G401 (cell line): ENCODE measurements at places on chromosomes 11 and 22.

DNA sequence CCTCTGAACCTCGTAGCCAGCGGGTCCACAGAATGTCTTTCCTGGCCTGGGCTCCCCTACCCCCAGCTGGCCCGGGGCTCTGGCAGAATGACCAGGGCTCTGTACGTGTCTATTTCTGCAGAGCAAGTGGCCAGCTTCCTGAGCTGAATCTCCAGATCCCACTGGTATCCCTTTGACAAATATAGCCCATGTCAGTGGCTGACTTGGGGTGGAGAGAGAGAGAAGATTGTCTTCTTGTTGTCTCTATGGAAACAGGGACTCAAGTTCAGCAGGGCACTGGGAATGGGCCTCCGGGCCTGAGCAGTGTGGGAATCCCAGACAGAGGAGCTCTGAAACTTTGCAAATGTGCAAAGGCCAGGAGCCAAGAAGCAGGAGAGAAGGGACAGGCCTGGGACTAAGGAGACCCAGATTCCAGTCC, 33.9 kb downstream of the ANO1 start:
- DNase-seq = no peak

DNA sequence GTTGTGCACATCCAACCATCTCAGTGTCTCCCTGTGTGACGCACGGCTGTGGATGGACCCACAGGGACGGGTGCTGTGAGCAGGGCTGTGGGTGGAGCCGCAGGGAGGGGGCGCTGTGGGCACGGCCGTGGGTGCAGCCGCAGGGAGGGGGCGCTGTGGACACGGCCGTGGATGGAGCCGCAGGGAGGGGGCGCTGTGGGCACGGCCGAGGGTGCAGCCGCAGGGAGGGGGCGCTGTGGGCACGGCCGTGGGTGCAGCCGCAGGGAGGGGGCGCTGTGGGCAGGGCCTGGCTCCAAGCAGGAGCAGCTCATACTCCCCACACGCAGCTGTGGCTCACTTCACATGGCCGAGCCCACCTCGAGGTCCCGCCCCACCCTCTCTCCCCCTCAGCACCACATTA, 6.0 kb upstream of the MAPK11 start:
- DNase-seq = peak; percentile 76

GRCh38 chr11:126871792-126872191, 128.8 kb downstream of the KIRREL3 start:
- DNase-seq = no peak

DNA sequence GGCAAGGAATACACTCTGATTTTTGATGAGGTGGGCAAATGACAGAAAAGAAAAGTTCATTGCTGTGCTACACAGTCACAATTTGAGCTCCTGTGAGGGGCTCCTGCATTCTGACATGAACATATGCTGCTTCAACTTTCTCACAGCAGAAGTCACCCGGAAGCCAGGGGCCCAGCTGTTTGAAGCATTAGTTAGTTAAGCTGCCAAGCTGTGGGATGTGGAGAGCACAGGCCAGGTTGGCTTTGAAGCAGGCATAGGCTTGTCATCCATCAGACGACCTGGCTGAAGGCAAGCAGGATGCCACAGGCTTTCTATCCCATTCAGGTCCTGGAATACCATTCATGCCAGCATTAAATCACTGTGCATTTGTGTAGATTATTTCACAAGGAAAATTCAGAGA, 63.1 kb downstream of the MTNR1B start:
- DNase-seq = no peak

GRCh38 chr22:28172892-28173670, 254.0 kb upstream of the PITPNB start:
- DNase-seq = no peak

DNA sequence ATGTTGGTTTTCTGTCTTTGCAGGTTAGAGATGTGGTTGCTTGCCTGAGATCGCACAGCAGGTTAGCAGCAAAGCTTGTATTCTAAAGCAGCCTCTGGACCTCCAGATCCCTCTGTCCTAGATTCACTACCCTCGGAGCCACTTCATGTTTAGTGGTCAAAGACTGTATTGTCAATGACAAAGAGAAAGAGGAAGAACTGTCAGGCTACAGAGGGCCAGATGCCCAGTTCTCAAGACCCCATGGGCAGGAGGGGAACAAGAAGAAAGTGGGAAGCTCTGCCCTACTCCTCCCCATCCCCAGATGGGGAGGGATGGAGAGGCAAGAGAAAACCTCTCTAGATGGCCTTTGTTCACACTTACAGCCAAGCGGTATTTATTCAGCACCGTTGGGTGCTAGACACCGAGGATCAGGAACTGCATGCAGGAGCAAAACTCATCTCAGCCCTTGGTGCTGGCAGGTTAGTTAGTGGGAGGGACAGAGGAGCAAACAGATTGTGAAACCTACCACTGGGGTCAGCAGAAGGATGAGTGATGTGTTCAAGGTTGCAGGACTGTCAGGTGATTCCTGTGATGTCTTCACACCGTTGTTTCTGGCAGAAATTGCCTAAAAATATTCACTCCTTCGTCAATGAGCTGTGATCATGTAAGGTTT, 38.3 kb upstream of the PTPRJ start:
- no peak for DNase-seq

DNA sequence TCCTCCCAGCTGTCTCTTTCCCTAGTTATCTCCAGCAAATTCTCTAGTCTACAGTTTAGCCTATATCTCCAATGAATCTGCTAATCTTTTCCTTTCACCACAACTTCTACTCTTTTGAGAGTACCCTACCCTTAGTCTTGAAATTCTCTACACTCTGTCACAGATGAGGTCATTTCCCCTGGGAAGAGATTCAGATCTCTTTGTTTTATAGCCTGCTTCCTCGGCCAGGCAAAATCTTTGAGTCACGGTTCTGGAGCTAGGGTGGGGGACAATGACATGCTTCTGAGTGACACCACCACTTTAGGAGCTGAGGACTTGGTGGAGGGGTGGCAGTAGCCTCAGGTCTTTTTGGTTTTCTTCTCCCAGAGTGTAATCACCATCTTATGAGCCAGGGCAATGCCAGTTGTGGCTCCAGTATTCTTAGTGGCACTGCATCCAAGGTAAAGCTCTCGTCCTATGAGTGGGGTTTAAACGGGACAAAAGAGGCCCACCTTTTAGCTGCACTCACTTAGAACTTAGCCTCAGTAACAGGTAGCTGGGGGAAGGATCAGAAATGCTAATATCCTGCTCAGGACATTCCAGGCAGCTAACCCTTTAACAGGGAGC, 98.5 kb upstream of the RRM1 start:
- no peak for DNase-seq

GRCh38 chr11:31246451-31247165, 122.9 kb downstream of the DCDC1 start:
- no peak for DNase-seq

- DNase-seq = no peak
Observed at GRCh38 chr22:22371031-22371541, 126.5 kb downstream of the VPREB1 start.

- no peak for DNase-seq
Observed at GRCh38 chr11:40178470-40178869, 1281.0 kb downstream of the LRRC4C start.

- DNase-seq = no peak
Observed at GRCh38 chr22:20741008-20741633, 32.8 kb upstream of the SERPIND1 start.

DNA sequence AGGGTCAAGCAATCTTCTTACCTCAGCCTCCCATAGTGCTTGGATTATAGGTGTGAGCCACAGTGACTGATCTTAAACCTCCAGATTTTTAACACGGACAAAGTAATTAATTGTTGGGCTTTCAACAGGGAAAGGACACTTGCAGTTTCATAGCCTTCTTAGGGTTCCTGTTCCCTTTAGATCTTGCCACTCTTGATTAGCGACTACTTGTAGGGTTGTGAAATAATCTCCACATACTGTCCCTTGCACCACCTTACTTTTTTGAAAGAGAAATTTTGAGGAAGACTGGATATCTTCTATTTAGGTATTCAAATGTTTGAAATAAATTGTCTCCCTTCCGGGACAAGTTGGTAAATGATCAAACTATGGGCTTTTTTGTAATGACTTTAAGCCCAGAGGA, 7.6 kb downstream of the MS4A4E start:
- no peak for DNase-seq

DNA sequence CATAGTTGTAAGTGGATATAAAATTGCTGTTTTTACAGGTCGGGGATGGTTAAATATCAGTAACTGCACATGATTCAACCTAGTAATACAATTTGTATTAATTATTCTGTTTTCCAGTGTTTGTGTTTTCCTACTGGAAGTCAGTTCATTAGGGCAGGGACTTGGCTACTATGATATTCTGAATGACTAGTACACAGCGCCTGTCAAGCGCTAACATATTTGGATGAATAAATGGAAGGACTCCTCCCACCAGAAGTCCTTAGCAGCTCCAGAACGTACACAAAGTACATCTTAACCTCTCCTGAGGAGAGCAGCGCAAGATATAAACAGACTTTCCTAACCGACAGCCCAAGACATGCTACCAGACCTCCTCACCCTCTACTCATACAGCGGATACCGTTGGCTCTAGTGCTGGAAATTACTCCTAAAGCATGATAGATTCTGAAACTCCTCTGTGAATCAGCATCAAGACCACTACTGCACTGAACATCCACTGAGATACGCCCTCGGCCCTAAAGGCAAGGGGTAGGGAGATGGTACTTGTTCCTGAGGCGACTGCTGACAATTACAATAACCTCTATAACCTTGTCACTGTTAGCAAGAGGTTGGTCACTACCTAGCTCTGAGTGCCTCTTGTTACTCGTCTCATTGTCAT, 79.1 kb downstream of the RDX start:
- DNase-seq = no peak

DNA sequence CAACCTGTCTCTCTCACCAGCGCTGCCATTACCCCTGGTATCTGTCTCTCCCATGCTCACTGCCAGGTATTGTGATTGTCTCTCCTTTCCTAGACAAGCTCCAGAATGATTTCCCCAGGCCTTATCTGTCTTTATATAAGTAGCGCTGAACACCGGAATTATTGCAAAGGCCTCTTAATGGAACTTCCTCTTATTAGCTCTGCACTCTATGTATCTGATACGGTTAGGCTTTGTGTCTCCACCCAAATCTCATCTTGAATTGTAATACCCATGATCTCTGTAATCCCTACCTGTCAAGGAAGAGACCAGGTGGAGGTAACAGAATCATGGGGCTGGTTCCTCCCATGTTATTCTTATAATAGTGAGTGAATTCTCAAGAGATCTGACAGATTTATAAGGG, 39.3 kb downstream of the DDI1 start:
- DNase-seq = no peak

DNA sequence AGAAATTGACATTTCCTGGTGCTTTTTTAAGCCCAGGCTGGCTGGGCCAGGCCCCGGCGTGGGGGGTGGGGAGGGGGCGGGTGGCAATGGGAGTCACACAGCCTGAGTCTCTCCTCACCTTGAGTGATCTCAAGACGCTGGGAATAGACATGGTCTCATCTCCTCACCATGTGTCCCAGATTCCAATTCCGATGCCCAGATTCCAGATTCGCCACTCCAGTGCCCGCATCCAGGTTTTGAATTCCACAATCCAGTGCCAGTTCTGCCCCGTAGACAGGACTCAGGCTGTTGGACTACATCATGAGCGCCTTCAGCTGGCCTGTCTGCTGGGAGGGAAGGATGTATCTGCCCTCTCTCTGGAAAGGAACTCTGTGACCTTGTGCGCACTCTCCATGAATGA, 19.1 kb downstream of the KCNC1 start:
- DNase-seq = peak; percentile 77

GRCh38 chr11:106585061-106585460, 433.2 kb downstream of the GUCY1A2 start:
- peak; percentile 12 for DNase-seq

DNA sequence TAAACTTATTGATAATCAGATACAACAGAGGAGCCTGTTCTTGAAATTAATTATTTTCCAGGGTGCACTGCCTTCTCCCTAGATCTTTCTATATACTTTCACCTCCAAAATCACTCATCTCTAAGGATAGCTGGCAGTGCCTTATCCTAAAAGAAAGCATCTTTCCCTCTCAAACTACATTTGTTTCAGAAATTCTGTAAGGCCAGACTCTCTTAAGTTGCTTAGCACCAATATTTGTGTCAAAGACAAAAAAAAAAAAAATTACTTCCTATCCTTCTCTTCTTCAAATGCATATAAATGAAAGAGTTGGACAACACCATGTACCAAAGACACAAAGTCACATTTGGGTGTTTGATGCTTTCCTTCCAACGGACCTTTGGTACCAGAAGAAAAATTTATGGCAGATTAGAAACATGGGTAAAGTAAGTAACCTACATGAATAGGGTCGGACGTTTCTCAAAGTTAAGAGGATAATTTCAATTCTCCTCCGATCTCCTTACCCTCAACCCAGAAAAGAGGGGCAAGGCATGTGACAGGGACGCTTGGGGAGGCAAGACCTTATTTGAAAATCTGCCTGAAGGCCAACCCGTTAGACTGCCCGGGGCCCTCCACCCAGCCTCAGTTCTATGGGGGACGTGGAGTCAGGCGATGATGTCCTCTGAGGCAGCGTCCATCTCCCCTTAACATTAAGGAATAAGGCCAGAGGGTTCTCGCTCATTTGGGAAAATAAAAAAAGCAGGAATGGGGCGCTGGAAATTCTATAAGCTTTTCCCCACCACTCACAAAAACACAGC, 66.3 kb downstream of the ETS1 start:
- no peak for DNase-seq

DNA sequence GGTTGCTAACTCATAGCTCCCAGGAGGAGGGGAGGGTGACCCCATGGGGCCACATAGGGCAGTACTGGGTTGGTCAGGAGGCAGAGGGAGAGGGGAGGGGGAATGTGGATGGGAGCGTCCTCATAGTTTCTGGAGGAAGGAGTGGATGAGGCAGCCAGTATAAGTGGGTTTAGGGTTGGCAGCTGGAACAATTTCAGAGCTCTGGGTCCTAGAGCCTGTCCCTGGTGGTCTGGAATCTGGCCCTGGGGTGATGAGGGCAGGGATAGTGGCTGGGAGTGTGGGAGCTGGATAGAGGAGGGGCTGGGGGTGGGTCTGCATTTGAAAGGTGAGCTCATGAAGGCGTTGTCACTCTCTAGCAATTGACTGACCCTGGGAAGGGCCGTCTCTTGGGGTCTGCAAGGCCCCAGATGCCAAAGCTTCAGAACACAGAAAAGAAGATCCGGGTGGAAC, 5.3 kb upstream of the MRGPRG start:
- DNase-seq = no peak
